ENCODE measurements at places on chromosomes 5 and 9. TPM values are rescaled to one million over a fixed set of nuclear protein-coding genes. Genes with fewer than 3 reads are reported as not detected.
A peak's percentile ranks its signal among the peaks of the same experiment; 100 is the strongest.

DNA sequence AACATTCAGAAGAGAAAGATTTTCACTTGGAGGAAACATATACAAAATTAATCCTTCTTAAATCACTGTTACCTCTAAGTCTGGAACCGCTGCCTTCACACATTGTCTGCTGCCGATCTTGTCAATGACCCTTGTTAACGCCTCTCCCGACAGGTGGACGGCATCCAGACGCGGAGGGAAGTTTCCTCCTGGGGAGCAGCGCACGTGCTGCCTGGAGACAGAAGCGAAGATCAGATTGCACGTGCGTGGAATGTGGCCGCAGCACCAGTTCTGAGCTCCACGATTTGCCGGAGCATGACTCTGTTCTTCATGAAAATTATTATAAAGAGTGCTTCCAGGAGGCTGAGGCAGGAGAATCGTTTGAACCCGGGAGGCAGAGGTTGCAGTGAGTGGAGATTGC, 183.6 kb upstream of the IRX4 start:
- no peak for DNase-seq

- DNase-seq: no peak
These were observed 3.1 kb downstream of the LCN1 start for GRCh38 chr9:135524130-135524861.

PSIP1 gene
- total RNA-seq: 20.2 TPM

GRCh38 chr5:2556375-2556966, 195.0 kb downstream of the IRX2 start:
- no peak for DNase-seq

- no peak for DNase-seq
These were observed 156.0 kb upstream of the MAST4 start for GRCh38 chr5:66440202-66440680.

DNA sequence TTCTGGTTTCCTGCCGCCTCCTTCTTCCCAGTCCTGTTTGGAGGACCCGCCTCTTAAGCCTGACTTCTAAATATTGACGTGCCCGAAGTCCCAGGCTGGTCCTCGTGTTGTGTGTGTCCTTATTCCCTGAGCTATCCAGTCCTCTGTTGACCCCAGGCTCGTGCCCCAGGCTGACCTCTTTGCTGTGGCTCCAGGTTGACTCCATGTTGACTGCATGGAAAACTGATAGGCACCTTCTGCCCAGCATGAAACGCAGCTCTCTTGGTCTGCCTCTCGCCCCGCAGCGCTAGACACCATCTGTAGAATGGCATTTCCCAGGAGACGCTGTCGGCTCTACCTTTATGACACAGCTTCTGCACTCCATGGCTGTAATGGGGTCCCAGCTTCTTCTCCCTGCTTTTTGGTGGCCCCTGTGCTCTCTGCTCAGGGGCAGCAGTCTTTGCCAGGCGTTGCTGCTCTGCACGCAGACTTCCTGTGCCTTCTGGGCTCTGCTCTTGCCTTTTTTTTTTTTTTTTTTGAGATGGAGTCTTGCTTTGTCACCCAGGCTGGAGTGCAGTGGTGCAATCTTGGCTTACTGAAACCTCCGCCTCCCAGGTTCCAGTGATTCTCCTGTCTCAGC, 28.4 kb downstream of the EHMT1 start:
- DNase-seq: no peak

ASPN gene
- 4.7 TPM for total RNA-seq

DNA sequence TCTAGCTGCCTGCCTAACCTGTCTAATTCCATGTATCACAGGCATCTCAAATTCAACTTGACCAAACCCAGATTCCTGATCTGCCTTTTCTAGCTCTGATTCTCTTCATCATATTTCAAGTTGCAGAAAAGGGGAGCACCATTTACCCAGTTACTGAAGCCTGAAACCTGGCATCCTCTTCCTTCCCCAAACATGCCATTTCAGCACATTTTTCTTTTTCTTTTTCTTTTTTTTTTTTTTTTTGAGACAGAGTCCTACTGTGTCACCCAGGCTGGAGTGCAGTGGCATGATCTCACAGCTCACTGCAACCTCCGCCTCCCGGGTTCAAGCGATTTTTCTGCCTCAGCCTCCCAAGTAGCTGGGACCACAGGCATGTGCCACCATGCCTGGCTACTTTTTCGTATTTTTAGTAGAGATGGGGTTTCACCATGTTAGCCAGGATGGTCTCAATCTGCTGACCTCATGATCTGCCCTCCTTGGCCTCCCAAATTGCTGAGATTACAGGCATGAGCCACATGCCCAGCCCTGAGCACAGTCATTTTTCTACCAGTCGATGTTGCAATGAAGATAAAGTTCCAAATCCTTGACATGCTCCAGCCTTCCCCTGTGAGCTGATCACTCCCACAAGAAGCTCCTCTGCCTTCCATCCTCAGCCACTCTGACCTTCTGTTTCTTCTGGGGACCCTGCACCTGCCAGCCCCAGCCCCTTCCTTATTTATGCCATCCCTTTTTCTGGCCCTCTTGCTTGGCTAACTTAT, 32.2 kb downstream of the ACER2 start:
- DNase-seq: no peak

LRRC19 gene
- total RNA-seq: 102 TPM

DNA sequence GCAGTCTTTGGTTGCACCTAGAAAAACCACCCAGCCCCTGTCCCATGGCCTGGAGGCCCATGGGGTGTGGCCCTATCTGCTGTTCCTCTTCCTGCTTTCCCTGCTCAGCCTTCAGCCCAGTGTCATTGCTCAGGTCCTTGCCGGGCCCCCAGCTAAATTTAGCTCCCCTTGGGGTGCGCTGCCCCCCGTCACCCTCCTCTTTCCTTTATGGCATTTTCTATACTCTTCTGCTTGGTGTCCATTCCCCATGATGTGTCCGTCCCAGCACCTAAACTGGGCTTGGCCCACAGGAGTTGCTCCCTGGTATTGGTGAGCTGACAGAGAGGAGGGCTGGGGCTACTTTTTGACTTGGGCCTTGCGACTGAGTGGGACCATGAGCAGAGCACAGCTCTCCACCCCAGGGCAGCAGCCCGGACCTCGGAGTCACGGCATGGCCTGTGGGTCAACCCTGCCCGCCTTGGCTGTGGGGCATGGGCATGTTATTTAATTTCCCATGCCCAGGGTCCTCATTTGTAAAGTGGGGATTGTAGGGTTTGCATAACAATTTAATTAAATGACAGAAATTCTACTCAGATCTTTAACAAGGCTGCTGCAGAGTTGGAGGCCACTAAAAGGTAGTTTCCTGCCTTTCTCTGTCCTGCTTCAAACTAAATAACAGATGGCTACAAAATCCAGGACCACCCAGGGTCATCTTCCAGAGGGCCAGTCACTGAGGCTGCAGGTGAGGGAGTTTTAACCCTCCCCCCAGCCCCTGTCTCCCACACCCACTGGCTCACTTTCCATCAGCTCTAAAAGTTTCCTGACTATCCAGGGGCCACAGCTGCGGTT, 98.2 kb downstream of the DAP start:
- no peak for DNase-seq

STK10 gene
- 202 TPM for total RNA-seq

DNA sequence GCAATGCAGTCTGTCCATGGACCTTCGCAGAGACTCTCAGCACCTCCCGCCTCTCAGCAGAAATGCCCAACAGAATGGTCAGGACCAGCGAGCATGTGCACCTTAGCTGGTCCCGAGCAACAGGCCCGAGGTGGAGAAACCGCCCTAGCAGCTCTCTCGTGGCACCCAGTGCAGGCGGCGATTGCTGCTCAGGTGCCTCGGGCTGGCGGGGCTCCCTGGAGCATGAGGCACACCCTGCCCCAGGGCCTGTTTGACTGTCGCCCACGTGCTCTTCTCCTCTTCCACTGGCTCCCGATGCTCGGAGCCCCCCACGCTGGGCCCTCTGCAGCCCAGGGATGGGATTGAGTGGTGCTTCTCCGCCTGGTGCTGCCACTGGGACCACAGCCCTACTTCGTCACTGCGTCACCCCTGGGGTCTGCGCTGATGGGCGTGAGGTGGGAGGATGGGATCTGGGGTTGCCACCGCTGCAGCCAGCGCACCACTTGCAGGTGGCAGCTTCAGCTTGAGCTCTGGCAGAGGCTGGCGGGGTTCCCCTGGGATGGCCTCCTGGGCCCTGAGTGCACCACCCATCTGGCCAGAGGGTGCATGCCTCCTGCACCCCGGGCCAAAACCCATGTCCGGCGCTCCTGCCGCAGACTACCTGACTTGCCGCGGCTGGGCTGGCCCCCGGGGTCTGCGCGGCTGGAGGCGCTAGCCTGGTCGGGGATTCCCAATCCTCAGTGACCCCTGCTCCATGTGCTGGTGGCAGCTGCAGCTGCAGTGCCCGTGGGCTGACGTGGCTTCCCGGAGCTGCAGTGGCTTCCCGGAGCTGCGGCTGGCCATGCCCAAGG, 244.2 kb downstream of the FOXD4L6 start:
- no peak for DNase-seq

- no peak for DNase-seq
These were observed 11.4 kb downstream of the PHF2 start for GRCh38 chr9:93587651-93588347.

HMGCS1 gene
- total RNA-seq: 26.4 TPM

DNA sequence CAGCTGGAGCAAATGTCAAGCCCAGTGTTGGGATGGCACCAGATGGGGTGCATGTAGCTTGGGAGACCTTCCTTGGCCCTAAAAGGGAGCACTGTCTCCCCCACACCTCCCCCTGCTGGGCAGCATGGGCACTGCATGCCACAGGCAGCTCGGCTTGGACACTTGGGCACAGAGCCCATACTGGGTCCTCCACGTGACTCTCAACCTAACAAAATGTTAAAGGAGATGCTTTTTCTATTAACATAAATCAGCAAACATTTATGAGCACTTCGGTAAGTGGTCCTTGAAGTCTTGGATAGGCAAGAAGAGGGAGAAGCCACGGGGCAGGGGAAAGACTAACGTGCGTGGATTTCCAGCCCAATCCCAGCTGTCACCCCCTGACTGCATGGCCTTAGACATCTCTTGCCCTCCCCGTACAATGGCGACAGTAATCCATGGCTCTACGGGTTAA, 23.9 kb upstream of the MAPK9 start:
- DNase-seq: peak; percentile 72

- DNase-seq: peak; percentile 40
These were observed 45.1 kb downstream of the PRRT1B start for GRCh38 chr9:131590449-131590848.

- no peak for DNase-seq
These were observed 72.0 kb downstream of the RETREG1 start for GRCh38 chr5:16544607-16545374.

- no peak for DNase-seq
These were observed 81.1 kb upstream of the ADAMTS19 start for GRCh38 chr5:129378961-129379360.

TMED9 gene
- total RNA-seq: 45.7 TPM

GRCh38 chr9:37301042-37301853, 121.2 kb upstream of the GRHPR start:
- no peak for DNase-seq

DNA sequence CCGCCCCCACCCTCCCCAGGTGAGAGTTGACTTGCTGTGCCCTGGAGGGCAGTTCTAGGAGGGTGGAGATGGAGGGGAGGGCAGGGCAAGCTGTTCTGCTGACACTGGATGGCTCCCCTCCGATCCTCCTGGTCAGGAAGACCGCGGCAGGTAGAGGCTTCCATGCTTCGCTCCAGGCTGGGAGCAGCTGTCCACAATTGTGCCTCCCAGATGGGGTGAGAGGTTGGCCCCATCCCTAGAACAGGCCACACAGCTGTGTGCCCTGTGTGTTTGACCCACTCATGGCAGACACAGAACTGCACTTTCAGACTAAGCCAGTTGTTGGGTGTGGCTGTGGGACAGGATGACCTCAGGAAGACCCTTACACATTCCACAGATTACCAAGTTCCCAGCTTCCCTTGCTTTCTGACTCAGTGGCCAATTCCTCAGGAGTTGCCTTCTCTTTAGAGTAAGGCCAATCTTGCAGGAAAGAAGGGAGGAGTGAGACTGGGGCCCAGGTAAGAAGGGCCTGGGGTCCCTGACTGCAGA, 72.1 kb upstream of the HSPA9 start:
- DNase-seq: no peak

DNA sequence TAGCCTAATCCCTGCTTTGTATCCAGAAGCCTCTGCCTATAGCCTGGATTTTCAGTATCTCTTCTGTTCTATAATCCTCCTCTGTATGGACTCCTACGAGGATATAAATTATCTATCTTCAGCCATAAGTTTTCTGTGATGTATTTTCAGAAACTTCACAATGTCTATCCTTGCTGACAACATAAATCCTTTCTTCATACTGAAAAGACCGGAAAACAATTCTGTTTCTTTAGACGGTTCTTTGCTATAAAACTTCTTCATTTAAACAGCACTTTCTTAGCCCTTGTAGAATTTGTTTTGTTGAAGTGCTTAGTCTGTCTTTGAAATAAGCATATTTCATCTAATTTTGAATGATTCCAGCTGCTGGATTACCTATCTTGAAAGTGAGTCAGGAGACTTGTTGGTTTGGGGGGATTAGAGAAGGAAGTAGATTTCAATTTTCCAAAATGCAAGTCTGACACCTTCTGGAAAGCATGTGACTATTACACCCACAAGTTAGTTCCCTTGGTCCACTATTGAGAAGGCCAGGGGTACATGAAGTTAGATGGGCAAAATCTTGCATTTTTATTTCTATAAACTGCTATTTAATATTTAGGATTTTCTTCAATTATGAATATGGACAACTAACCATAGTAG, 96.3 kb upstream of the RANBP3L start:
- no peak for DNase-seq

DNA sequence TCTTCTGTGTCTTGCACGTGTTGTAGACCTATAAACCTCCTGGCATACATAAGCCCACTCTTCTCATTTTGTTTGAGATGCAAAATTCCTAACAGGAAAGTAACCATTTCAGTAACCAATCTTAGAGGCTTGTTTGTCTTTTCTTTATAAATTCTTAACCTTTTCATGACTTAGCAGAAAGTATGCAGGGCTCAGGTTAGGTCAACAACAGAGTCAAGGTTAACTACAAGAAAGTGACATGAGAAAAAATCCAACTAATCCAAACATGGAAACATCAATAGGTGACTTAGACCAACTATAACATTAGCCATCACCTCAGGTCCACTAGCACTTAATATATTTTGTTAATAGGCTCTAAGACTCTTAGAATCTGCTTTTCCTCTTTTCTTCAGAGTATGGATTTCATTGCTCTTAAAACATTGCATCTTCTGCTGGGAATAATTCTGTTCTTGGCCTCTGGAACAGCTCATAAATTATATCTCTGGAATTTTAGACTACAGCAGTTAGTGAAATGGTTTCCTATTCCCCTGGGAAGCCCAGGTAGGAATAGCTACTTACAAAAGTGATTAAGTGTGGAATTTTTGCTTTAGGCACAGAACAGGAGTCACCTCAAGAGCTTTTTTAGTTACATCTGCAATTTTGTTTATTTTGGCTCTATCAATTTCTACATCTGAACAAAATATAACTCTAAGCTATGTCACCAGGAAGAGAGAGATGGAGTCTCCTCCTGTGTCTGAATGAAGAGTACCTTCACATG, 155.3 kb upstream of the ANKRD55 start:
- no peak for DNase-seq

PAIP2 gene
- 77.6 TPM for total RNA-seq

DNA sequence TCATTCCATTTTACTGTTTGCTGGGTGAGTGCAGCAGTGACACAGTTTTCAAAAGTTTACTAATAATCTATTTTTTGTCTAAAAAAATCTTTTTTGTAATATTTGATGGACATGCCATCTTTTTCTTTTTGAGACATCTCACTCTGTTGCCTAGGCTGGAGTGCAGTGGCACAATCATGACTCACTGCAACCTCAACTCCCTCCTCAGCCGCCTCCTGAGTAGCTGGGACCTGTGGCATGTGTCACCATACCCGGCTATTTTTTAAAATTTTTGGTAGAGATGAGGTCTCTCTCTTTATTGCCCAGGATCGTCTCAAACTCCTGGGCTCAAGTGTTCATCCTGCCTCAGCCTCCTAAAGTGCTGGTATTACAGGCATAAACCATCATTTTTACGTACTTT, 86.0 kb downstream of the KDM4C start:
- DNase-seq: no peak

- no peak for DNase-seq
These were observed 6.6 kb upstream of the PRXL2C start for GRCh38 chr9:96661711-96662110.

All from Peyer's patch (tissue), 4 donors.